ENCODE measurements at places on chromosomes 4 and X.

DNA sequence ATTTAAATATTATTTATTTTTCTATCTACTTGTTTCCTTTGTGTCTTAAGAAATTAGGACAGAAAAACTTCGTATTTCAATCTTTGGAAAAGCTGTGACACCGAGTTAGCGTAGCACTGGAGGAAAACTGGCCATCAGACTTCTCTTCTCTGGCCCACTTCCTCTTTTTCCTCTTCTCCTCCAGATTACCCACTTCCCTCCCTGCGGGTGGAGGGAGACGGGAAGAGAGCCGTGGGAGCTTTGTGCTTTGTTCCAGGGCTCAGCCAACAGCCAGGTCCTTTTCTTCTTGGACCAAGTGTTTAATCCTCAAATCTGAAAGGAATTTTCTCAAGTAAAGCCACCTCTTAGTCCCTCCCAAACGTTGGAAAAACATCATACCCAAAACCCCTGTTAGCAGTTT is 29.7 kb downstream of the OFD1 start:
- DNase-seq, result no peak

- no peak for DNase-seq
Measured at GRCh38 chr4:36168127-36168878, 76.0 kb downstream of the ARAP2 start.

GRCh38 chr4:10079256-10079655 is 37.3 kb downstream of the WDR1 start:
- no peak for DNase-seq

- DNase-seq, result no peak
Measured at GRCh38 chrX:106957856-106958255, 37.7 kb downstream of the CLDN2 start.

DNA sequence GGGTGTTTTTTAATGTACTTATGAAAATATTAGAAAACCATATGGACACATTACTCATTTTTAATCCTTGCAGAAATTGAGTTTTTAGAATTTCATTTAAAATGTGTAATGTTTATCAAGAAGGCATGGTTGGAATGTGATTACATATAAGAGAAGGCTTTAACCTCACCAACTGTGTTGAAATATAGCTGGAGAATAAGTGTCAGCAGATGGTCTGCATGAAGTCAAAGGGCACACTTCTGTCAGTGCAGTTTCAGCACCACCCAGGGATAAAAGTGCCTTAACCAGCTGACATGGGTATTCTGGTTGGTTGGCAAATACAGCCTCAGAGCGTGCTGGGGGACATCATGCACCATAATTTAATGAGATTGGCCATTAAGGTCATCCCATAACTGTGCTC is 21.2 kb upstream of the ANTXR2 start:
- DNase-seq, result no peak

DNA sequence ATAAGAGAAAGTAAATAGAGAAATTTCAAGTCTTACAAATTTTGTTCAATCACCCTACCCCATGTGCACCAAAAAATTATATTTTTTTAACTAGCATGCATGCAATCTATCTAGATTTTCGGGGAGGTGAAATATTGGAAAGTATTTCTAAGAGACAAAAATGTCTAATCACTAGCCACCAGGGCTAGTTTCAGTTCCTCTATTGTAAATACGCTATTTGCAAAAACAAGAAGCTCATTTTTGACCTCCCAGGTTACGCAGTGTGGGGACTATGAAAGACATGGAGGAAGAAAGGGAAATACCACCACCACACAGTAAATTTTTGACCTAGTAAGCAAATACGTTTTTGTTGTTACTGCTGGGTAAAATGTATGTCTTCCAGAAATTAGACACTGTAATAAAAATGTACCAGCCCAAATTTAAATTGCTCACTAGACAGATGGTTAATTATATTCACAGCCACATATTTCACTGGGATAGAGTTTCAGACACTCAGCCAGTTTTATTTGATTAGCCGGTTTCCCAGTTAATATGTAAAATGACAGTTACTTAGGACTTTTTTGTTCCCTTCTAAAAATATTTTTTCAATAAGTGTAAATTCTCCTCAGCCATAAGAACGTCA is 2.2 kb downstream of the NEXMIF start:
- no peak for DNase-seq
